ENCODE measurements at places on chromosomes 2 and 18.

DNA sequence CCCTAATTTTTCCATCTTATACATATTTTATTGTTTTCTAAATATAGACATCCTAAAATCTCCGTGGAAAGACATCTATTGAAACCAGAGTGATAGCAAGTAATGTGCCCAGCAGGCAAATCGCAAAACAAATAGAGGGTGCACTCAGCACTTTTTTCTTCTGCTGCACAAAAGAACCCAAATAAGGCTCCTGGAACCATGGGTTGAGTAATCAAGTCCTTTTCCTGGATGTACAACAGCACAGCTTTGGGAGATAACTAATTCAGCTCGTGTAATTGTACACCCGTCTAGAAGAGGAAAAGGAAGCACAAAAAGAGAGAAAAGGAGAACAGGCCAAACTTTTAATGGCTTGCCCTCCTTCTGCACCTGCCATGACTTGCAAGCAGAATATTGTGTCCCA, 126.9 kb upstream of the TLK1 start:
- no peak for DNase-seq

DNA sequence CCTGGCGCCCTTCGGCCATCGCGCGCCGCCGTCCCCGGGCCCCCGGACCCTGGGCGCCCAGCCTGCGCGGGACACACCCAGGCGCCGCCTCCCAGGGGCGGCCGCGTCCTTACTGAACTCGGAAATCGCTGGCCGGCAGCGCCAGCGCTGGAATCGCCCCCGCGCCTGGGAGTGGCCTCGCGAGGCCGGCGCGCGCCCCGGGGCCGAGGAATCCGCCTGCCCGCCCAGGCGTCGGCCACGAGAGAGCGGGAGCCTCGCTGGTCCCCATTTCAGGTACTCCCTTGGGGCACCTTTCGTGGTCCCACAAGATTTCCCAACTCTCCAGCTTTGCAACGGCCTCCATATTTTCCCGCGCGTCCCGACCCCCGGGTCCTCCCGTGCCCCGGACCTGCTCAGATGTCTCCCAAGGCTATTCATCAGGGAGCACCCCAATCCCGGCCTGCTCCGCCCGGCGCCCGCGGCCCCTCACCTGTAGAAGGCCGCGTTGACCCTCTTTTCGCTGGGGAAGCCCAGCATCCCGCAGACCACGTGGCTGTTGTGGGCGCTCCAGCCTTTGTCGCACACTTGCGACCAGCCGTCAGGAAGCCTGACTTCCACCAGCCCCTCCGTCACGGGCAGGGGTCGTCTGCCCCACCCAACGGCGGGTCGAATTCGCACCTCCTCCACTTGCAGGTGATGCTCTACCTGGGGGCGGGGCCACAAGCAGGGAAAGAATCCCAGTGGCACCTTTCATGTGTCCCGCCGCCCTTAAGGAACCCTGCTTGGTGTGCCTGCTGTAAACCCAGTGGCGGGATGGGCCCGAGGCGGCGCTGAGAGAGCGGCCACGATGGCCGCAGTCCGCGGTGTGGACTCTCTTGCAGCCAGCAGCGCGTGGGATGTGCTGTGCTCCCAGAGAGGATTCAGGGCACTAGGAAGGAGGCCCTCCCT, 4.6 kb downstream of the LOXL3 start:
- DNase-seq = no peak

- DNase-seq = no peak
Measured at GRCh38 chr18:22337306-22337705, 80.4 kb downstream of the CTAGE1 start.

- no peak for DNase-seq
Measured at GRCh38 chr2:8535469-8535795, 146.4 kb upstream of the ID2 start.

GRCh38 chr2:39094717-39095363, 26.0 kb downstream of the SOS1 start:
- no peak for DNase-seq

GRCh38 chr2:127423478-127423843, 5.2 kb downstream of the PROC start:
- no peak for DNase-seq

- no peak for DNase-seq
Measured at GRCh38 chr2:42844901-42845821, 52.8 kb upstream of the HAAO start.

DNA sequence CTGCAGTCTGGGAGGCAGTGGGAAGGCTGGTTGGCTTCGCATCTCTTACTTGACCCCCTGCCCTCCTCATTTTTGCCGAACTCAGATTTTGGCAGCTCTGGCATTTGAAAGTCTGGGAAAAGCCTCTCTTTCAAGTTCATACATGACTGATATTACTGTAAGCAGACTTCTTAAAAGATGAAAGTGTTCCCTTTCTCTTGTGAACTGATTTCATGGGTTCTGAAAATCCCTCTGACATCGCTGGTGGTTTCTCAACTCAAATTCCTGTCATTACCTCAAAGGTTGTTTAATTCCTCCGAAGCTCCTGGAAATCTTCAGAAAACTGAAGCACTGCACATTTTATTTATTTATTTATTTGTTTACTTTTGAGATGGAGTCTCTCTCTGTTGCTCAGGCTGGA, 16.9 kb upstream of the SLC38A11 start:
- no peak for DNase-seq

DNA sequence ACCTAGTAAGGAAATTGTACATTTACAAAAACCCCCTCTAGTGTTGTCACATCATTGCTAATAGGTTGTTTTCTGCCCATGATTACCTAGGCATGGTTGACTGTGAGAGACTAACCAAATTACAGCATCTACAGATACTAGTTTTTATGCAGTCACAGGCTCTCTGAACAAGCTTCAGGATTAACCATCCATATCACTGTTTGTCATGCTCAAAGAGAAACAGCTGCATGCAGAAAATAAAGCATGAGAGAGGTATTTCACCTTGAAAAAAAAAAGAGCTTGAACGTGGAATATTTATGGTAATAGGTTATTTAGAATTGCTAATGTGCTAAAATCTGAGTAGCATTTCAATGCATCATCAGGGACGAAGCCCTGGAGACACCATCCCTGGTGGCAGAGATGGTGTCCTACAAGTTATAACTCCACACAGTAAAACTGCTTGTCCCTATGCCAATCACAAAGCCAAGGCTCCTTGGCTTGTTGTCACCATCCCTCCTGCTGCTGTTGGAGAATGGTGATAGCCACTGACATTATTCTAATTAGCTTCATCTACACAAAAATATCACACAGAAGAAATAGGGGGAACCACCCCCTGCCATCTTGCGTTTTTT, 5.4 kb downstream of the NEB start:
- no peak for DNase-seq

GRCh38 chr18:31612124-31612523, 20.4 kb downstream of the TTR start:
- DNase-seq = no peak

DNA sequence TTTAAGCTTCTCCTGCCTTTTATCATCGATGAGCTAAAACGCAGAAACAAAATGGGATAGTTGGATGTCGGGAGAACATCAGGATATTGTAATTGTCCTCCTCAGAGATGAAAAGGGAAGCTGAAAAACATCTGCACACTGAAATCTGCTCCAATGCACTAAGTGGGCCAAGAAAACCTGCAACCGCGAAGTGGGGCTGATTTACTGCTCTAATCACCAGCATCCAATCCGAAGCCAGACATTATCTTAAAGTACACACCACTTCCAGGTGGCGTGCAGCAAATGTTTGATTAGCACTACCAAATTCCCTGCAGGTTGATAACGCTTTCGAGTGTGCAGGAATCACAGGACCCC, 230.3 kb upstream of the SLC14A2 start:
- DNase-seq = no peak

DNA sequence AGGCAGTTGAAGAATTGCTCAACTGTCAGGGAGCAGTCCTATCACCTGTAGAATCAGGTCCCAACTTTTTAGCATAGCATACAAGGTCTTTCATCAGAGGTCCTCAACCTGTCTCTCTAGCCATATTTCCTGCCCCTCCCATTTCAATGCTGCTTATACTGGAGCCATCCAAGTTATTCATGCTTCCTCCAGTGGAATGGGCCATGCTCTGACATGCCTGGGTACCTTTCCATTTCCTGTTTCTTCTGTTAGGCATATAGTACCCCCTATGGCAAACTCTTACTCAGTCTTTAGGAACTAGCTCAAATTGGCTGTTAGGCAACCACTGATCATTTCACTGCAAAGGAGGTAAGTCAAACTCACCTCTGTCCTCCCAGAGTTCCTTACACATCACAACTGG, 51.0 kb upstream of the ABCA12 start:
- no peak for DNase-seq

DNA sequence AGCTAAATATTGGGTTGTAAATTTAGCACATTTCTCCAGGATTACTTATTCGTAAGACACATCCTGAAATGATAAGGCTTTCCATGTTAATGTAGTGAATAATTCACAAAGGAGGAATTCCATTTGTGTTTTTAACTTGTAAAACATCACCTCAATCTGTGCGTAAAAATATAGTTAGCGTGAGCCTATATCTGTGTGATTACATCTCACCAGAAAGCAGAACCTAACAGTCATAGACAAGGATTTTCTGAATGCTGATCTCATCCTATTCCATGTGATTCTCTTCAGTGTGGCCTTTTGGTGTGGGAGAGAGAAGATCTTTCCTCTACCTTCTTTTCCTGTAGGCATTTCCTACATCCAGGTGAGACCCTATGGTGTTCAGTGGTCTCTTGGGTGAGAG, 263.2 kb upstream of the RASGRP3 start:
- DNase-seq = no peak

DNA sequence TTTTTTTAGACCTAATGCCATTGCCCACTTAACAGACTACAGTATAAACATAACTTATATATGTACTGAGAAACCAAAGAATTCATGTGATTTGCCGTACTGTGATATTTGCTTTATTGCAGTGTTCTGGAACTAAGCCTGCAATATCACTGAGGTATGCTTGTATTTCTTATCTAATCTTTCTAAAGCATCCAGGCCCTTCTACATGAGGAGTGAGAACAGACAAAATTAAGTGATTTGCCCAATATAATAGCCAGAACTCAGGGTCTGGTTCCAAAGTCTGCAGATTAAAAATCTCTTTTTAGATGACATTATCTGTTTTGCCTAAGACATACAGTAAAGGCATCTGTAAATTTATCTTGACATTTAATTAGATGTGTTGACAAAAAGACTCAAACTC, 41.9 kb downstream of the BMPR2 start:
- no peak for DNase-seq

GRCh38 chr2:188975497-188976102, 1.4 kb downstream of the COL3A1 start:
- no peak for DNase-seq

DNA sequence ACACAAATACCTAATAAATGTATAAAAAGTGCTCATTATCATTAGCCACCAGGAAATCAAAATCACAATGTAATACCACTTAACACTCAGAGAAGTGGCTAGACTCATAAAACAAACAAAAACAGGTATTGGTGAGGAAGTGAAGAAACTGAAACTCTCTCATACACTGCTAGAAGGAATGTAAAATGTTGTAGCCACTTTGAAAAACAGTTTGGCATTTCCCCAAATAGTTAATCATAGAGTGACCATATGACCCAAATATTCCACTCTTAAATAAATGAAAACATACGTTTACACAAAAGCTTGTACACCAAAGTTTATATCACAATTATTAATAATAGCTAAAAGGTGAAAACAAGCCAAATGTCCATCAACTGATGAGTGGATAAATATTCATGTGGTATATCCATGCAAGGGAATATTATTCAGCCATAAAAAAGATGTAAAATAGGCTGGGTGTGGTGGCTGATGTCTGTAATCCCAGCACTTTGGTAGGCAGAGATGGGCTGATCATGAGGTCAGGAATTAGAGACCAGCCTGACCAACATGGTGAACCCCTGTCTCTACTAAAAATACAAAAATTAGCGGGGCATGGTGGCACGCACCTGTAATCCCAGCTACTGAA, 86.2 kb upstream of the COL5A2 start:
- DNase-seq = no peak

DNA sequence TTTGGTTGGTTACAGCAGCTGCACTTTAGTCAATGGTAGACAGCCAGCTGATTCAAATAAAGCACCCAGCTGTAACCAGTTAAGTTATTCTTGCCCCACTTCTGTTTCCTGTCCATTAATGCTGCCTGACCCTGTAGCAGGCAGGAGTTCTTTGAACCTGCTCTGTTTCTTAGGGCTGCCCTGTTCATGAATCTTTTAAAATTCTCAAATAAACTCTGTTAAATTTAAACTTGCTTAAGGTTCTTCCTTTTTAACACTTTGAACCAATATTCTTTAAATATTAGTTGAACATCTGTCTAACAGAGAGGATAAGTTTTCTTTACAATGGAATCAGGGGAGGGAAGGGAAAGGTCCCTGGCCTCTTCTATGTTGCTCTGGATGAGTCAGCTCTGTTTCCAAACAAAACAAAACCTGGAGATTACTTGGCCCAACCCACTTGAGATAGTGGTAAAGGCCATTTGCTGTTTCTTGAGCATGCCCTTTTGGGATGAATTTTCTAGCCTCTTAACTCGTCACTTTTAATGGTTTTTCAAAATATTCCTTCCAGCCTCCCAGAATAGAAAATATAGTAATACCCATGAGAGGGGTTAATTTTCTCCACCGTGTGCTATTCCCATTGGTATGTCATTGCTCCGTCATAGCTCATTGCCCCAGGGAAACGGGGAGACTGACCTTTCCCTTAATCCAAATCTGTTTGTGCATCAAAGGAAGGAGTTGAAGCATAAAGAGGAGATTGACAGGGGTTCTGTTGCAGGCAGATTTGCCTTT, 112.1 kb upstream of the FHL2 start:
- no peak for DNase-seq

DNA sequence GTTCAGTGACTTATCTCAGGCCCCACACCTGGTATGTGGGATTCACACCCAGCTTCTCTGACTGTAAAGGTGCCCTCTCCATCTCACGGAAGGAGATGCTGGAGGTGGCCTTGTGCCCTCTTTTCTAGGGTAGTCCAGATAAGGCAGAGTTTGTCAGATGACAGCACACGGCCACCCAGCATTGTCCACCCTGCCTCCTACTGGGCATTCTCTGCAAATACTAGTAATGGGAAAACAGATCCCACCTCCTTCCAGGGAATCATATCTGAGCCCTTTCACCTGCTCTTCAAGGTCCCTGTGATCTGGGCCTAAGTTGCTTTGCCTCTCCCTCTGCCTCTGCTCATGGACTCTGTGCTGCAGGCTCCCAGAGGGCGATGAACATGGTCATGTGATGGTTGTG, 214.7 kb downstream of the CLIP4 start:
- DNase-seq = no peak
